IPS-NIHi11 (cell line): ENCODE measurements at places on chromosomes 7 and 10.

GRCh38 chr7:55187701-55188491 is 169.1 kb downstream of the EGFR start:
- no peak for DNase-seq

DNA sequence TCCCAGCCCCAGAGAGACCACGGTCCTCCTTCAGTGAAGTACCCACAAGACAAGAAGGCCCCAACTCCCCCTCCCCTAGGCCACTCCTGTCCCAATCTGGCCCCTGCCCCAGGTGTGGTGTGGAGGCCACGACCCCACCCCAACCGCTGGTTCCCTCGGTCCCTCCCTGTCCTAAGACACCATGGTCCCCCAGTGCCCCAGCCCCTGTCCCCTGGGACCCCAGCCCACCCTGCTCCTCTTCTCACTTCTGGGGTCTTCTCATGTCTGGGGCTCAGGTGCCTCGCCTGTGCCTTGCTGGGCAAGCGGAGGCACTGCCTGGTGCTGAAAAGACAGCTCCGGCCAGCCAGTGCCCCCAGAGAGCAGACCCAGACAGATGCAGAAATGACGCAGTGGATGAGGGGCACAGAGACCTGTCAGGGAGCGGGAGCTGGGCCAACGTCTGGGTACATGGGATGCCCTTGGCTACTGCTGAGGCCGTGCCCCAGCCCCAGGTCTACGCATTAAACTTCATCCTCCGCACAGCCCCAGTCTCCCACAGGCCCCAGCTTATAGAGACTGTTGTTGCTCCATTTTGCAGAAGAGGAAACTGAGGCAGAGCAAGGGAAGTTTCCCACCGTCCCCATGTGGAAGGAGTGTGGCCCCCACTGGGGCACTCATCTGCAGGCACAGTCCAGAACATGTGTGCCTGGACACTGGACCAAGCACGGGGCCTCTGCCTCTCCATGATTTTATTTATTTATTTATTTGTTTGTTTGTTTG is 14.8 kb downstream of the GRIFIN start:
- peak; percentile 83 for DNase-seq

DNA sequence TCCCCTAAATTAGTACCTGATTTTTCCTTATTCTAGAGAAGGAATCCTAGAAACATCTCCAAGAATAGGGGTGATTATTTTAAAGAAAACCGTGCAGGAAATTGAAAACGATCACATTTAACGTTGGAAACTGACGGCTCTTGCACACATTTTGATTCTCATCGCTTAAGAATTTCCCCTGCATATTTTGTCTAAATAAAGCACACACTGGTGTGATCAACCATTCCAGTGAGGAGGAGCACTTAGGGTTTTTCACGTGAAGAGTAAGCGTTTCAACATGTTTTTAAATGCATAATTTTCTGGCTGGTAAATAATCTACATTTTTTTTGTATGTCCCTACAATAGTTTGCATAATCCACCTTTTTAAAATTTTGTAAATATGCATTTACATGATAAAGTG is 229.7 kb upstream of the PFKP start:
- DNase-seq = no peak

DNA sequence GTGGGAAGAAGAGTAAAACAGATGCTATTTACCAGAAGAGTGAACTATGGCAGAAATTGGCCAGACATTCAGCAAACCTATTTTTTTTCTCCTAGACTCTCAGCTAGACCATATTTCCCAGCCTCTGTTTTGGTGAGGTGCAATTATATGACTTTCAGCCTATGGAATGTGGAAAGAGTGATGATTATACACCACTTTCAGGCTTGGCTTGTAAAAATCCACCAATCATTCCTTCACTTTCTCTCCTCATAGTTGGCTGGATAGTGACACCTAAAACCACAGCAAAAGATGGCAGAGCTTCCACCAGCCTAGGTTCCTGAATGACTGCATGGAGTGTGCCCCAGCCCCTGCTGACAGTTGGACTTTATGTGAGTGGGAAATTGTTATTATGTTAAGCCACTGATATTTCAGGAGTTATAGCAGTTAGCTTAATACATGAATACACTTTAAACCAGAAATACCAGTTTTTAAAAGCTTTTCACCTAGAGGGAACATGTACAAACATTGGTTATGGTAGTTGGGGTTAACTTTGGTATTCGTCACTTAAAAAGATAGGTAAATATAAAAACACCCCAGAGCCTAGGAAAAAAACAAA is 19.1 kb upstream of the TNKS2 start:
- peak; percentile 9 for DNase-seq

- no peak for DNase-seq
Observed at GRCh38 chr10:78478919-78479318, 445.3 kb downstream of the RPS24 start.

DNA sequence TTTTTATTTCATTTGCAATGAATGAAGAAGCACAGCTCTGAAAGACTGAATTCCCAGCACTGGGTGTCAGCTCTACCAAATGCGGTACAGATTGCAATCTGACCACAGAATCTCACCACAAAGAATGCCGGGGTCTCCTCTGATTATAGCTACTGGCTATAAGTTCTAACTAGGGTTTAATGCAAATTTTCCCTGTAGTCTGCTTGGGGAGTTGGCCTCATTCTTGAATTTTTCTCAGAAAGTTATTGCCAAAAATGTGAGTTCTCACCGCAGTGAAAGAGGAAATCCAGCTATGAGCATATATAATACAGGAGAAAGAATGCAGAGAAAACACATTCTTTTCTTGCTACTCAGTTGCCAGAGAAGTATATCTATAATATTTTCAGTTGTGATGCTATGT is 1255.7 kb upstream of the LRRTM3 start:
- DNase-seq = no peak

- no peak for DNase-seq
Observed at GRCh38 chr7:48102530-48102929, 13.5 kb downstream of the UPP1 start.

DNA sequence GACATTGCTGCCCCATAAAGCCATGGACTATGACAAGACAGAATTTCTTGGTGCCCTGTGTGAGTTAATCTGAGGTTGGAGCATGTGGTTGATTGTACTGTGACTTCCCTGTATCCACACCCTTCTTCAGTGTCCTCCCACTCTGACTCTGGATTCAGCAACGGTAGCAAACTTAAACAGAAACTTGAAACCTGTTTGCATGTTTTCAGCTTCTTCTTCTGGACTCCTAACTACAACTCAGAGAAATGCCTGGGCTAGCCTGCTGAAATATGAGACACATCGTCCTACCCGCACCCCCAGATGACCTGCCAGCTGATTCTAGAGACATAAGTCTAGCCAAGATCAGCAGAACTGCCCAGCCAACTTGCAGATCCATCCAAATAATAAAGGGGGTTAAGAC is 78.4 kb downstream of the IPMK start:
- peak; percentile 23 for DNase-seq

DNA sequence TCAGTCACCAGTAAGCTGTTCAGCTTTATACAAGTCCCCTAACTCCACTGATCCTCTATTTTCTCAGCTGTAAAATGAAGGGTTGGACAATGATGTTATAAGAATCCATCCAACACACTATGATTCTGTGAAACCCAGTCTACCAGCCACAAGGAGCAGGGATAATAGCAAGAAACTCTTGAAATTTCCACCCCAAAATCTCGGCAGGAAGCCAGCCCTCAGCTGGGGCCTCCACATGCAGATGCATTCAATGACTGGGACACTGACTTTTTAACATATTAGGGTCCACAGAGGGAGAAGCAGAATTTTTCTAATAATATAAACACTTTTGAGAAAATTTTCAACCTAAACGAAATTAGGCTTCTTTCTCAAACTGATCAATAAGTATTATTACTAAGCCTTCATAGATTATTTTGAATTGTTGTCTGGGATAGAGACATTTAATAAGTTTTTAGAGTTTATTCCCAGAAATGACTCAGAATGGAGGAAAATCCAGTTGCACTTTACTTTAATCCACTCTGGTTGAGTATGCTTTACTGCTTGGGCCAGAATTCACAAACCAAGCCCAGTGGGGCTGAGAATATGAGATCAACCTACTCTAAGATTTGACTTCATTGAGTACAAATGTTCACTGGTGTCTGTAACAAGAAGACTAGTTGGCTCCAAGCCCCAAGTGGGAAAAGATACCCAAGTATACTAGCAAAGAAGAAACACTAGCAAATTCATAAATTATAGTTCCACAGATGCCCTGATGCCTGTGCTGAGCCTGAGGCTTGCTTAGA is 168.6 kb downstream of the C7orf25 start:
- no peak for DNase-seq

DNA sequence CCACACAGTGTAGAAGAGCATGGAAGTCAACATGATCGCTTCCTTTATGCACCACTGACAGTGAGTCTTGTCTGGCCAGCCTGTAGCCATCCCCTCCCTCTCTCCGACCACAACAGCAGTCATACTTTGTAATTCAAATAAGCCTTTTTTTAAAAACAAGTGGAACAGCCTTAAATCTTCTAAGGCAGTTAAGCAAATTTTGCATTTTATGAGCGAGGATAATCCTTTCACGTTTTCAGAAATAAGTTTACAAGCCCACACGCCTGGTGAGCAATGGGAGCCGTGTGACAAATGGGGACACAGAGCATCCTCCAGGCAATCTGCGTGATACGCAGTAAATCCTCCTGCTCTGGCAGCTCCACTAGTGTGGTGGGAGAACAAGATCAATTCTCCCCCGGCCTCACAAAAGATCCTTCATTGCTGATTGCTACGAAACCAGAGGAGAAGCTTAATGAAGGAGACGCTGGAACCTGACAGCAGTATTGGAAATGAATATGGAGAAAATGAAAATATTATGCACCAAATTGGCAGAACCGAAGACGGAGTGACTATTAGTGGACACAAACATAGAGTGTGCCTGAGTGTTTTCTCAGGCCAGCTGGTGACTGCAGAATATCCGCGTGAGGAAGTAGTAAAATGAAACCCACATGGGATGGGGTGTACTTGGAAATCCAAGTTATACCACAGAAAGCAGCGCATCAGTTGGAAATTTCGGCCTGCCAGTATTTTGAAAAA is 104.2 kb upstream of the CDCA7L start:
- no peak for DNase-seq

DNA sequence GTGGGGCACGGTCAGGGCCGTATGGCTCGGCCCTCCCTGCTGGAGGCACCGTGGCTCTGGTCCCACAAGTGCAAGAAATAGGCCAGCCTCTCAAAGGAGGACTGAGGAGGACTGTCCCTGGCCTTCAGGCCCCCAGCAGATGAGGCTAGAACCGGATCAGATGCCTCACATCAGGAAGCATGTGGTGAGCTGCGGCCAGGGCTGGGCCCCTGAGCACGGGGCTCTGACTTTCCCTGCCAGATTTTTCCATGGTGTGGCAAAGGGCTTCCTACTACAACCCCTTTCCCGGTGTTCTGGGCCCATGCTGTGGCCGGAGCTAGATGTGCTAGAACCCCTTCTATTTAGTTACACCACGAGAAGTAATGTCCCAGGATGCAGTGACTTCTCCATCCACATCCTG is 100.4 kb downstream of the TCERG1L start:
- DNase-seq = no peak

- peak; percentile 27 for DNase-seq
Observed at GRCh38 chr7:94580601-94581000, 71.0 kb downstream of the CASD1 start.

DNA sequence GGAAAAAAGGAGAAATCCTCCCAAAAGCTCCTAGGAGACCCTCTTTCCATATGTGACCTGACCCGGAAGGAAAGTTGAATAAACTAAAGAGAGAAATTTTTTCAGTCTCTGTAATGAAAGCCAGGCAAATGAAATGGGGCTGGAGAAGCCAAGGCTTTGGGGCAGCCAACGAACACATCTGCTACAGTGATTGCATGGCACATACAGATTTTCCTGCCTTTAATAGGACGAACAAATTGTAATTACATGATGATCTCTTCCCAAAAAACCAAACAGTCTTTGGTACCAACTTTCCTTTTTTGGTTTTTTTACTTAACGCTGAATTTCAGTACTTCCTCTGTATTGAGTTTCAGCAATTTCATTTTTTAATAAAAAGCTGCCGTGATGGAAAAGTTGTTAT is 23.5 kb upstream of the PTN start:
- DNase-seq = no peak

DNA sequence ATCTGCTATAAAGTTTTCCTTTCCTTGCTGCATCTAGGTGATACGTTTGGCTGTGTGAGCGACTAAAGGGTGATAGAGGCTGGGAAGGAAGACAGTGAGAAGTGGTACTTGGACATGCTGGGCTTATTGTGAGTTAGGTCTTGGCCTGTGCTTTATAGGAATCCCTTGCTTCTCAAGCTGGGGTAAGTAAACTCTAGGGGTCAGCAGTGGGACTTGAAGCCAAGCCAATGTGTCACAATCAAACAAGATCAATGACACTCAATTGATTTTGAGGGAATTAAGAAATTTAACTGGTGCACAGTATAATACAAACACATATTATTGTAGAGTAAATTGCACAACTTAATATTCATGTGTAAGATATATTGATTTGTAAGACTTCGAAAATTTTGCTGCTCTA is 155.8 kb upstream of the AOAH start:
- peak; percentile 15 for DNase-seq

GRCh38 chr10:5742116-5742515 is 57.5 kb downstream of the TASOR2 start:
- no peak for DNase-seq

DNA sequence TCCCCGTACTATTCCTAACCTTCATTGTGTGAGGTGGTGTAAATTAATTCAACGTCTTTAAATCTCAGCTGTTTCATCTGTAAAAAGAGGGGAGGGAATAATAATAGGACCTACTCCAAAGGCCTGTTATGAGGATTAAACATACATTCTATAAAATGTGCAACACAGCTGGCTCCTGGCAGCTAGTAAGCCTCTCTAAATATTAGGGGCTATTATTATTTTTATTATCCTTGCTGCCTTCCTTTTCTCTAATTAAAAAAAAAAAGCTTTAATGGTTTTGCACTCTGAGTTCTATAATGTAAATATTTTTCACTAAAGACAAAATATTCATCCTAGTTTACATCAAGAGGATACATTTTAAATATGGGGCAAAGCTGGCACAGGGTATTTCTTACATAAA is 19.5 kb downstream of the EXOC4 start:
- DNase-seq = no peak

DNA sequence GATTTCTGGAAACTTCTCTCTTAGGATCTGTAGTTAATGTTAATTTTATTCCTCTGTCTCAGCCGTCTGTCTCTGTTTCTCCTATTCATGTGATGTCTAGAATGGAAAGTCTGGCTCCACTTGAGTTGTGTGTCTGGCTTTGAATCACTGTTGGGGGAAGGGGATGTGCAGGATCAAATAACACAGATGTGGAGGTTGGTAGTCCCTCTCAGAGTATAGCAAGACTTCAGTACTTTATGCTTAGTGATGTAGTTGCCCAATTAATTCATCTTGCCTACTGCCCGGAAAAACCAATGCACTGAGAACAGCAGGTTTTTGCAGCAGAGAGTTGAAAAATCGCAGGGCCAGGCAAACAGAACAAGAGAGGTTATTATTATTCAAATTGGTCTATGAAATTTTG is 79.2 kb downstream of the PHTF2 start:
- no peak for DNase-seq
